Activated CD4-positive, alpha-beta T cell treated with anti-CD3 and anti-CD28 coated beads, Interleukin-2, amount 50 U/mL, for 1 hour (primary cell): ENCODE measurements at places on chromosomes 16 and 17.

- no peak for DNase-seq
Observed at GRCh38 chr16:10577305-10578202, 2.8 kb downstream of the EMP2 start.

DNA sequence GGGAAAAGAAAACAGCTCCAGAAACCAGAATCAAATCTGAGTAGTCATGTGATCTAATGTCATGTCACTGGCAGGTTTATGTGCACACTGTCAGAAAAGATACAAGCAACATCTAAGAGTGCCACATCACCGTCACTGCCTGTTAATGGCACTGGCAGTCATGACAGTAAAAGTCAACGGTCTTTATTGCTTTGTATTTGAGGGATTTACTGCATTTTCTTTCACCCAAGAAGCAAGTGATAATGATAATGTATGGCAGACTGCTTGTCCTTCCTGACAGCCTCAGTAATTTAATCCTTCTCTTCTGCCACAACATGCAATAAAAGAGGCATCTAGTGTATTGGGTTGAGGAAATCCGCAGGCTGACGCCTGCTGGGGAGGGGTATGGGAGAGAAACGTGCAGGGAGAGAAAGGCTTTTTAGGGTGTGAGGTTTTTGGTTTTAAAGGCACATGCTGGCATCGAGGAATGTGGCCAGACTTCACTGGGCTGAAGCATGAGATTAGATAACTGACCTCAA, 92.4 kb downstream of the RPGRIP1L start:
- no peak for DNase-seq

- DNase-seq, result no peak
Observed at GRCh38 chr16:89338863-89339262, 121.4 kb downstream of the ZNF778 start.

GRCh38 chr16:73912281-73912680, 384.3 kb upstream of the PSMD7 start:
- DNase-seq, result no peak

- DNase-seq, result no peak
Observed at GRCh38 chr17:73419881-73420280, 108.1 kb upstream of the CDC42EP4 start.

DNA sequence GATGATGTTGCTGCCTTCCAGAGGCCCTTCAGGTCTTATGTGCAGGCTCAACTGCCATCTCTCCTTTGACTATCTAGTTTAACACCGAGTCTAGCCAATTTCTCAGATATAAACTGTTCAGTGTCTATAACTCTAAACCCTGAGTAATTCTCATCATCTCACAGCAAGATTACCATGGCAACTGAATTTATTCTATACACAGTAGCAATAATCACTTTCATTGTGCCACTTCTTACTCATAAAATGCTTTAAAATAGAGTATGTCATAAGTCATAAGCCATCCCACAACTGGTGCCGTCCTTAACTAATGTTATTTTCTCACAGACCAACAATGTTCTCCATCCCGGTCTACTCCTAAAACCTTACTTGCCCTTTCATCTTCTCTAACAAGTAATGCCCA, 45.0 kb downstream of the SYNRG start:
- DNase-seq, result no peak

DNA sequence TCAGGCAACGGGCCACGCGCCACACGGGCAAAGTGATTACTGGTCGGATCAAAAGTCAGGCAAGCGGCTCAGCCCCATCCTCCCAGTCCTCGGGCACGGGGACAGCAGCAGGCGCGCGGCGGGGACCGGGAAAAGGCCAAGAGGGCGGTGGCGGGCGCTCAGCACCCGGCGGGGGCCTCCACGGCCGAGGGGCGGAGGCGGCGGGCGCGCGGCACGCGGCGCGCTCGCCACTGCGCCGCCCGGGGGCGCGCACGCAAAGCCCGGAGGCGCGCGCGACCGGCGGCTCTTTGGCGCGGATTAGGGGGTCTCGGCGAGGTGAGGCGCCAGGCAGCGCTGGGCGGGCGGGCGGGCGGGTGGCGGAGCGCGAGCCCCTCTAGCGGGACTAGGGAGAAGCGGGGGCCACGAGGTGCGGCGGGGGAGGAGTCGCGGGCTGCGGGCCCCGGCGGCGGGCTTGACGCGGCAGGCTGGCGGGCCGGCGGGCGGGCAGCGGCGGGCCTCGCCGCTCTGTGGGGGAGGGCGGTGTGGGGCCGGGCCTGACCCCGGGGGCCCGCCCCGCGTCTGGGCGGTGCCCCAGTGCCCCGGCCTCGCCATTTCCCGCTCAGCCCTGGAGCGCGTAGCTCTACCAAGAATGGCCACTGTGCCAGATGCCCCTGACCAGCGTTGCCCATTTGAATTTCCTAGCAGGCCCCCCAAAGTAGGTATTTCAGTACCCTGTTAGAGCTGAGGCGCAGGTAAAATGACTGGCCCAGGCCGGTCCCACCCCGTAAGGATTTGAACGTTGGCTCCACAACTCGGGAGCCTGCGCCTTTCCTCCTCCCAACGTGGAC, at the start of the genes ACACA and TADA2A:
TSS of gene ACACA (minus strand) at position 202 of the 827 bp plus-strand sequence. CDS start 537 bp downstream, outside the sequence.
TSS of gene TADA2A (plus strand) at position 252 of the 827 bp plus-strand sequence. CDS start 4,480 bp downstream, outside the sequence.
- DNase-seq, result peak; percentile 63

GRCh38 chr16:50614955-50615724, 66.0 kb downstream of the SNX20 start:
- no peak for DNase-seq

- DNase-seq, result no peak
Observed at GRCh38 chr16:21598206-21598605, 1.2 kb upstream of the METTL9 start.

DNA sequence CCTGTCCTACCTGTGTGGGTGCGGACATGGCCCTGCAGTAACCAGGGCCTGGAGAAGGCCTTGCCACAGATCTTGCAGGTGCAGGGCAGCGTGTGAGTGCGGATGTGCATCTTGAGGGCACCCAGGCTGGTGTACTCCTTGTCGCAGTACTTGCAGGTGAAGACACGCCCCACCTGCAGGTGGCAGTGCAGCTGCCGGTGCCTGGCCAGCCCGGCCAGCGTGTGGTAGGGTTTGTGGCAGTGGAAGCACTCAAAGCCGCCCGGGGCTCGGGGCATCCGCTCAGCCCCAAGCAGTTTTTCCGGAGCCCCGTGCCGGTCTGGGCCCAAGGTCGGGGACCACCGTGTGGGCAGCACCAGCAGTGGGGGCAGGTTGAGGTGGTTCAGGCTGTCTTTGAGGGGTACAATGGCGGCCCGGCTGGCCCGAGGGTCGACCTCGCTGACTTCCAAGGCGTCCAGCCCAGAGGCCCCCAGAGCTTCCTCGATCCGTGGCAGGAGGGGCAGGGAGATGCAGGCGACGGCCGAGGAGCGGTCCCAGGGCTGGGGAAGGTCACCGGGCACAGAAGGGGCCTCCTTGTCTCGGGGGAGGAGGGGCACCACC, 5.1 kb downstream of the SNAI3 start:
- DNase-seq, result peak; percentile 57

DNA sequence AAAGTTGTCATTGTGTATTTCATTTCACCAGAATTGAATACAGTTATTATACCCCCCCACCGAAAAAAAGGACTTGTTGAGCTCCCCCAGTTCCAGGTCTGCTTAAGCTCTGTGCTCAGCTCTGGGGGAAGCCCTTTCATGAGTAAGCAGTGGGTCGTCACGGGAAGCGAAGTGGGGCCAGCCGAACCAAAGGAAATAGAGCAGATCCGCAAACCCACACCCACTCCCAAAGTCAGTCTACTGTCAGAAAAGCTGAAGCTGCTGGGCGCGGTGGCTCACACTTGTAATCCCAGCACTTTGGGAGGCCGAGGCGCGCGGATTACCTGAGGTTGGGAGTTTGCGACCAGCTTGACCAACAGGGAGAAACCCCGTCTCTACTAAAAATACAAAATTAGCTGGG, 50.1 kb downstream of the PECAM1 start:
- DNase-seq, result no peak

- DNase-seq, result no peak
Observed at GRCh38 chr16:12315330-12316136, 339.0 kb downstream of the SNX29 start.

- no peak for DNase-seq
Observed at GRCh38 chr17:61556224-61557188, 34.5 kb downstream of the NACA2 start.

DNA sequence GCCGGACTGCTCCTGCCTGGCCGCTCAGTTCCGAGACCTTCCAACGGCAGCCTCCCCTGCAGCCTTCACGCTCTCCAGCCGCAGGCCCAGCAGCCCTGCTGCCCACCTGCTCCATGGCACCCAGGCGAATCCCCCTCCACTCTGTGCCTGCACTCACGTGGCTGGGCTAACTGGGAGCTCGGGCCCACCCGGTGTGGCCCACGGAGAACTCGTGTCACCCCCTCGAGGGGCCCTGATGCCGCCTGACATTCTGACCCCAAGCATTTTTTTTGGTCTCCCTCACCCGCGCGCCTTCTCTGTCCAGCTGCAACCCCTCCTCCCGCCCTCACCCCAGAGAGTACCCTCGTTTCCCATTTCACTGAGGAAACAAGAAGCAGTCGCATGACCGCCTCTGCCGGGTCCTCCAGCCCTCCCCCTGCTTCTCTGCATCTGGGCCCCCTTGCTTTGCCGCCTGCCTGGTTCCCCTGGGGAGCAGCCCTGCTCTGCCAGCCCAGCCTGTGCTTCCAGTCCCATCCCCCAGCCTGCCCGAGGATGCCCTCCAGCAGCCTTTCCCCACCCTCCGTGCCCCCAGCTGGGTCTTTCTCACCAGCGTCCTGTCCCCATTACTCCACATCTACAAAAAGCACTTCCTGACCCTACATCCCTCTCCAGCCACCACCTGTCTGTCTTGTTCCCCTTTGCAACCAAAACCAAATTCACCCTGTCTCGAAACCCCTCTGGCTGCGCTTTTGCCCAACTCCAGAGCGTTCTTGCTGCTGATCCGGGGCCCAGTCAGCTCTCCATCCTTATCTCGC, 146.4 kb upstream of the CHMP6 start:
- no peak for DNase-seq

DNA sequence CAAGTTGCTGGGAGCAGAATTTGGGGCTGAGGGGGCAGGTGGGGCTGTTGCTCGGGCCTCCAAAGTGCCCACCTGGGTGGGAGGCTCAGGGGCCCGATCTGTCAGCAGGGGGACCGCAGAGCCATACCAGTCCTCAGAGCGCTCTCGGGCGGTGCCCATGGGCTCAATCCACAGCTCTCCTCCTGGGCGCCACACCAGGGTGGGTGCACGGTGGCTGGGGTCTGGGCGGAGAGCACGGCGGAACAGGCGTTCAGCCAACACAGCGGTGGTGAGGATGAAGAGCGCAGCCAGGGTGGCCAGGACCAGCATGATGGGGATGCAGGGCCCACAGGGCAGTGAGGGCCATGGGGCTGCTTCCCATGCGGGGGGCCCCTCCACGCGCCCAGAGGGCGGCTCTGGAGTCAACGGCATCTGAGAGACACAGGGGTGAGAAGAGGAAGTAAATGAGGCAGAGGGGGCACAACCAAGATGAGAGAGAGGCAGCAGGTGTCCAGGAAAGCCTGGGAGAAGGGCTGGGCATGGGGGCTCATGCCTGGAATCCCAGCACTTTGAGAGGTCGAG, 1.2 kb downstream of the C16orf54 start:
- DNase-seq, result no peak

GRCh38 chr17:27572665-27573064, 58.3 kb upstream of the LGALS9 start:
- DNase-seq, result no peak

GRCh38 chr16:12387786-12388185, 411.3 kb downstream of the SNX29 start:
- DNase-seq, result no peak

- no peak for DNase-seq
Observed at GRCh38 chr17:34259146-34259545, 4.1 kb downstream of the CCL2 start.

GRCh38 chr16:10579965-10580882, at the start of gene EMP2:
Gene EMP2, minus strand, starts transcription at chr16:10580598. Its CDS starts 32,981 bp downstream, at chr16:10547617.
- DNase-seq, result no peak

- DNase-seq, result peak; percentile 12
Observed at GRCh38 chr16:57795431-57795878, 6.8 kb downstream of the KIFC3 start.

GRCh38 chr17:49889500-49889899, 41.6 kb upstream of the TAC4 start:
- no peak for DNase-seq

DNA sequence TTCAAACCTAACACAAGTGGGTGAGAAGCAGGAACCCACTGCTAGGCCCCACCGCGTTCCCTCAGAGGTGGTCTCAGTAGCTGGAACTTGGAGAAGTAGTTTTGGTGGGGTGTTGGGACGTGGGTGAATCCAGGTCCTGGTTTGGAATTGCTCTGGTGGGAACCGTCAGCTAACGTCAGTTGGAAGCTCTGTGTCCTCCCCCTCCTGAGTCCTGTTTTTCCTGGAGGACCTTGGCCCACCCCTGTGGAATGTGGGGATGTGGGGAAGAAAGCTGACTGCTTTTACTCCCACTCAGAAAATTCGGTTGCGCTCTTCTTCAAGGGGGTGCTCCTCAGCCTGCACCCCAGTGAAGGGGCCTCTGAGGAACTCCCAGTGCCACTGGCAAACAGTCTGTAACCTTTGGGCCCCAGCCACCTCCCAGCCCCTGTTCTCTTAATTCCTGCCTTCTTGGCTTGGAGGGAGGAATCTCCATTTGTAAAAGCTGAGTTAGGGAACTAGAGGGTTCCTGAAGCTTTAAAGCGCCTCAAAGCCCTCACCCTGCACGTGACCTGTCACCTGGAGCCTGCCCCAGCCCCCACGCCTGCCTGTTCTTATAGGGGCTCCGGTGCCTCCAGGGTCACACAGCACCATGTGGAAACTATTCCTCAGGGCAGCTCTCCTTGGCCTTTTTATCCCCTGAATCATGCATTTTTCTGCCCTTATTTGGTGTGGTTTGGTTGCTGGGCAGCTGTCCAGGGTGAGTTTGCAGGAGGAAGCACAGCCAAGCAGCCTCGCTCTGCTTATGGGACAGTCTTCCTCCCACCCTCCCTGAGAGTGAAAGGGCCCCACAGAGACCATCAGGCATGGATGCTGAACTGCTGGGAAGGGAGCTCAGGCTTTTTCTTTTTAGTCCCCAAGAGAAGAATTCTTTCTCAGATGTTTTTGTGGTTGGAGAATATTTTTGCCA, 16.2 kb upstream of the NAGLU start:
- no peak for DNase-seq

GRCh38 chr16:56349711-56350161, 75.6 kb downstream of the AMFR start:
- no peak for DNase-seq

GRCh38 chr16:84659656-84660300, 11.5 kb downstream of the KLHL36 start:
- no peak for DNase-seq

DNA sequence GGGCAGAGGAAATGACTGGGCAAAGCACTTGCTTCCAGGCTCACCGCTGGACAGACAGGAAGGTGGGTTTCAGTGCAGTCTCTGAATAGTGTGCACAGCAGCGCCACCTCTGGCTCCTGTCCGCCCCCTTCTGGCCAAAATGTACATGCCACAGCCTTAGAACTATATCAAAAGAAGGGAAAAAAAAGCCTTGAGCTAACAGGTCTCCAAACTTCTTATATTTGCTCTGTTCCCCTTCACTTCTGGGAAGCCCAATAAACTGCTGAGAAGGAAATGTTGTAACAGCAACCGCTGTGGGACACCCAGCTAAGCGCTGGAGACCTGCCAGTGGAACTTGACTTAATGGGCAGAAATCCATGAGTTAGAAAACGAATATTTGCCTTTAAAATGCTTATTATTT, 17.5 kb downstream of the COG7 start:
- DNase-seq, result peak; percentile 63

GRCh38 chr17:64411999-64412771, 21.5 kb upstream of the PECAM1 start:
- no peak for DNase-seq

GRCh38 chr16:56807011-56807675, 57.9 kb upstream of the SLC12A3 start:
- DNase-seq, result no peak

GRCh38 chr17:75010683-75011400, 1.6 kb upstream of the MRPL58 start:
- no peak for DNase-seq

GRCh38 chr17:2083613-2084035, 28.7 kb downstream of the HIC1 start:
- no peak for DNase-seq
